Uterine smooth muscle cell (primary cell): ENCODE measurements at places on chromosomes 4 and X. TPM values are rescaled to one million over a fixed set of nuclear protein-coding genes. Genes with fewer than 3 reads are reported as not detected.

Gene FOXP3
- total RNA-seq = not detected in 2 replicates

Gene PCDH19
- under 0.01 and 0.12 TPM in 2 replicates for total RNA-seq

Gene KANTR
- total RNA-seq = 10.1 and 10.3 TPM in 2 replicates

Gene HNRNPH2
- total RNA-seq = 89.2 and 104 TPM in 2 replicates

Gene RNF128
- 1.5 and 2.0 TPM in 2 replicates for total RNA-seq

Gene RHOXF2B
- total RNA-seq = not detected in 2 replicates

Gene CT83
- not detected in 2 replicates for total RNA-seq

Gene NSDHL
- total RNA-seq = 45.5 and 45.8 TPM in 2 replicates

Gene HS3ST1
- under 0.01 TPM in 1 of 2 replicates, not detected in the other for total RNA-seq

Gene YY2
- 2.6 and 2.7 TPM in 2 replicates for total RNA-seq

Gene IL21
- total RNA-seq = not detected in 2 replicates

Gene IL1RAPL1
- total RNA-seq = 5.2 and 11.5 TPM in 2 replicates

Gene ASB9
- total RNA-seq = 0.25 and 0.33 TPM in 2 replicates

Gene MBNL3
- total RNA-seq = 1.5 and 3.5 TPM in 2 replicates

Gene VCX
- not detected in 2 replicates for total RNA-seq

Gene AFM
- total RNA-seq = not detected in 2 replicates

Gene CFAP97
- 44.3 and 49.7 TPM in 2 replicates for total RNA-seq

Gene DSPP
- total RNA-seq = not detected in 2 replicates

Gene TNIP3
- total RNA-seq = 0.25 and 0.77 TPM in 2 replicates

Gene NPY1R
- total RNA-seq = under 0.01 TPM in 2 replicates

Gene TCEAL6
- not detected in 2 replicates for total RNA-seq

Gene GPR34
- total RNA-seq = not detected in 2 replicates

Gene RAB33A
- 4.3 and 9.4 TPM in 2 replicates for total RNA-seq

Gene MXD4
- total RNA-seq = 17.0 and 32.1 TPM in 2 replicates

Gene MEPE
- total RNA-seq = not detected in 2 replicates

Gene ENAM
- total RNA-seq = under 0.01 TPM in 1 of 2 replicates, not detected in the other

Gene USP38
- total RNA-seq = 23.0 and 23.2 TPM in 2 replicates

Gene SPIN4
- 2.6 and 3.9 TPM in 2 replicates for total RNA-seq

Gene FRMPD4
- total RNA-seq = 0.33 and 0.62 TPM in 2 replicates

Gene MAGT1
- total RNA-seq = 118 and 144 TPM in 2 replicates

Gene MXRA5
- total RNA-seq = 36.2 and 49.0 TPM in 2 replicates

Gene FHIP1A
- total RNA-seq = 1.4 TPM in 2 replicates

Gene NWD2
- total RNA-seq = not detected in 2 replicates

Gene VCX3A
- total RNA-seq = not detected in 2 replicates

Gene SPIN2B
- total RNA-seq = 6.5 and 9.7 TPM in 2 replicates

Gene ASMTL
- 8.0 and 12.9 TPM in 2 replicates for total RNA-seq

Gene CT45A5
- not detected in 2 replicates for total RNA-seq

Gene UGDH
- total RNA-seq = 665 and 779 TPM in 2 replicates

Gene ANKRD50
- total RNA-seq = 29.0 and 30.2 TPM in 2 replicates

Gene RRH
- 0.22 TPM in 1 of 2 replicates, not detected in the other for total RNA-seq

Gene CFAP99
- not detected in 2 replicates for total RNA-seq

Gene C1QTNF7
- total RNA-seq = 0.12 and 0.33 TPM in 2 replicates

Gene NAP1L2
- total RNA-seq = 3.9 and 7.5 TPM in 2 replicates

Gene NDNF
- 0.12 and 0.55 TPM in 2 replicates for total RNA-seq

Gene TBC1D9
- total RNA-seq = 43.1 and 50.1 TPM in 2 replicates

Gene S100G
- not detected in 2 replicates for total RNA-seq

Gene MAGEC1
- not detected in 2 replicates for total RNA-seq

Gene GYPE
- total RNA-seq = 0.11 and 0.25 TPM in 2 replicates

Gene CT55
- 0.25 TPM in 1 of 2 replicates, not detected in the other for total RNA-seq

Gene KLF3
- 13.4 and 14.3 TPM in 2 replicates for total RNA-seq

Gene FABP2
- not detected in 2 replicates for total RNA-seq

Gene TENM3
- 5.8 and 7.0 TPM in 2 replicates for total RNA-seq
